ENCODE measurements at places on chromosomes 3 and 15. TPM values are rescaled to one million over a fixed set of nuclear protein-coding genes. Genes with fewer than 3 reads are reported as not detected.

HYAL3 gene
- total RNA-seq = 13.0 TPM

PCLAF gene
- total RNA-seq = 105 TPM

GRCh38 chr15:93527374-93528050 lies 438.5 kb upstream of the RGMA start:
- DNase-seq = no peak

ATP10A gene
- total RNA-seq = 0.03 TPM

GASK1A gene
- total RNA-seq = not detected

PRSS50 gene
- not detected for total RNA-seq

GRCh38 chr3:192940129-192940528 lies 22.5 kb upstream of the MB21D2 start:
- no peak for DNase-seq

EIF4E3 gene
- total RNA-seq = 3.9 TPM

DNA sequence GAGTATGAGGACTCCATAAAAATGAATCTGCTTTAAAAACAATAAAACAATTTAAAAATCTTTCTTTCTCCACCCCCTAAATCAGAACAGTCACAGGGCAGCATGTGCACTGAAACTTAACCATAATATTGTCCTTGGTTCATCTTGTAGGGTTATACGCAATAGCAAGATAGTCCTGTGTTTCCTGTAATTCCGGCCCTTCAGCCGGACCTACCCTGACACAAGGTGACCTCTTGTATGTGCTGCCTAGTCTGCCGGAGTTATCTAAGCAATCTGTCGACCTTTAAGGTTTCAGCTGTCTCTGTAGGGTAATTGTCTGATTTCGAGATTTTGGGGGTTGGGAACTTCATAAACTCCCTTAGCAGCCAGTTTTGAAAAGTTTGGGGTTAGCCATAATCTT lies 99.9 kb downstream of the DHX36 start:
- no peak for DNase-seq

GRCh38 chr3:122609798-122610559 lies 32.5 kb downstream of the PARP15 start:
- DNase-seq = no peak

TOPBP1 gene
- 31.9 TPM for total RNA-seq

GRCh38 chr3:78823859-78824258 lies 943.9 kb downstream of the ROBO1 start:
- DNase-seq = no peak

GRCh38 chr3:37183976-37184375 lies 9.6 kb upstream of the LRRFIP2 start:
- DNase-seq = no peak

GRCh38 chr3:24480497-24480896 lies 14.2 kb downstream of the THRB start:
- DNase-seq = no peak

GRCh38 chr3:169596126-169596525 lies 67.4 kb downstream of the MECOM start:
- DNase-seq = no peak

DNA sequence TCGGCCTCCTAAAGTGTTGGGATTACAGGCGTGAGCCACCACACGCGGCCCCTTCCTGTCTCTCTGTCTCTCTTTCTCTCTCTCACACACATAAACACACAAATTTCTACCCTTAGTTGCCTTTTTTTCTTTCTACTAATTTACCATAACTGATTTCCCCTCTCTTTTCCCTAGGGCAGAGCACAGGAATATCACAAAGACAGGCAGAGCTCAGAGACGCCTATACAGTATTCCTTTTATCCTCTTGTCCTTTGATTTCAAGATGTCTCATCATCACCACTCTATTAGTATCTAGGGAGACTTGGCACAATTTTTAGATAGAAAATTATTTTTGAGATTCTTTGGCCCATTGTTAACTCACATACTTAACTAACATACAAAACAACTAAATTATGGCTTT lies 25.8 kb upstream of the ST3GAL6 start:
- no peak for DNase-seq

FYCO1 gene
- total RNA-seq = 4.2 TPM

DNA sequence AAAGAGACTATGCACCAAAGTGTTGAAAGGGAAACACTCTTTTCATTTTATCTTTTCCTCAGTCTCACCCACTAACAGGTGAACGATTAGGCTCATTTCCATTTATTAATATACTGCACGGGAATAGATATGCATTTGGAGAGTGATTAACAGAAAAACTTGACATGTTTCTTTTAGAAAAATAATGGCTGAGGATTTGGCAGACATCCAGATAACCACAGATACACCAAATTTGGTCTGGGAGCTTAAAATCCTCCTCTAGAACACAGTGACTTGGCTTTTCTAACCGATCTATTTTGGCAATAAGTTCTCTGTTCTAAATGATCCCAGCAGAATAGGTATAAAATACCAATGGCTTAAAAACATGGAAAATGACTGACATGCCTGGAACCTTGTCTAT lies 459.3 kb upstream of the SGO1 start:
- DNase-seq = no peak

- no peak for DNase-seq
Observed at GRCh38 chr3:39434574-39434973, 28.1 kb downstream of the RPSA start.

AADAC gene
- 7.8 TPM for total RNA-seq

HDGFL3 gene
- 61.2 TPM for total RNA-seq

- no peak for DNase-seq
Observed at GRCh38 chr3:70261283-70261682, 51.2 kb downstream of the MDFIC2 start.

GRCh38 chr3:123749711-123750110 lies 134.4 kb downstream of the MYLK start:
- no peak for DNase-seq

NR1I2 gene
- total RNA-seq = 0.12 TPM

GRCh38 chr3:180036092-180036670 lies 556 bp downstream of the PEX5L start:
- DNase-seq = no peak

- no peak for DNase-seq
Observed at GRCh38 chr3:14357463-14357862, 44.9 kb upstream of the SLC6A6 start.

GRCh38 chr3:71723452-71724170 lies 1.6 kb downstream of the EIF4E3 start:
- DNase-seq = no peak

DNA sequence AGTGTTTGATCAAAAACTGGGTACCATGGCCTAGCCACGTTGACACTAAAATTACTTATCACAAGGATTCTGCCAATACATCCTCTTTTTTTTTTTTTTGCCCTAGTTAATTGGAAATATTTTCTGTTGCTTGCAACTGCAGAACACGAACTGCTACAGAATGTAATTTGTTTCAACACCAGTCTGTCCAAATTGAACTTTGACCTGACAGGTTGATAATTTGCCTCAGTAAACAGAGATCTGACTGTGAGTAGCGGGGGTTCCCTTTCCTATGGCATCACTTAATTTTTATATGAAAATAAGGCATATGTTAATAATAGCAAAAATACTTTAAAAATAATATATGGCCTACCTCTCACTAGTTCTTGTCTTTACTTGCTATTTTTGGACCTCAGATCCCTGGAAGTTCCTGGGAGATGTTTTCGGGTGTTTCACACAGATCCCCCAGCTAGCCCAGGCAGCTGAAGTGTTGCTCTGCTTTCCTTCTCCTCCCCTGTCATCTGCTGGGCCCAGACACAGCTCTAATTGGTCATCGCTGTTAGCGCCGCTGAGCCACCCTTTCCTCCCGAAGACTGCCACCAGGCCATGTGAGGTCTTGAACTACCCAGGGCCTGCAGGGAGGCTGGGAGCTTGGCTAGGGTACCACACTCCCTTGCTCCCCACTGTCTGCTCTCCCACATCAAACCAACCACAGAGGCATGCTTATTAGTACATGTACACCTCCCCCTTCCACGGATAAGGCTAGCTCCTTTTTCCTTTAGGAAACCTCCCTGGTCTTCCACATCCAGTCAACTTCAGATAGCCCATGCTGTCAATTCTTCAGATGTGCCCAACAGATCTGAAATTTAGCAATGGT lies 89.8 kb upstream of the RNF7 start:
- no peak for DNase-seq

DNA sequence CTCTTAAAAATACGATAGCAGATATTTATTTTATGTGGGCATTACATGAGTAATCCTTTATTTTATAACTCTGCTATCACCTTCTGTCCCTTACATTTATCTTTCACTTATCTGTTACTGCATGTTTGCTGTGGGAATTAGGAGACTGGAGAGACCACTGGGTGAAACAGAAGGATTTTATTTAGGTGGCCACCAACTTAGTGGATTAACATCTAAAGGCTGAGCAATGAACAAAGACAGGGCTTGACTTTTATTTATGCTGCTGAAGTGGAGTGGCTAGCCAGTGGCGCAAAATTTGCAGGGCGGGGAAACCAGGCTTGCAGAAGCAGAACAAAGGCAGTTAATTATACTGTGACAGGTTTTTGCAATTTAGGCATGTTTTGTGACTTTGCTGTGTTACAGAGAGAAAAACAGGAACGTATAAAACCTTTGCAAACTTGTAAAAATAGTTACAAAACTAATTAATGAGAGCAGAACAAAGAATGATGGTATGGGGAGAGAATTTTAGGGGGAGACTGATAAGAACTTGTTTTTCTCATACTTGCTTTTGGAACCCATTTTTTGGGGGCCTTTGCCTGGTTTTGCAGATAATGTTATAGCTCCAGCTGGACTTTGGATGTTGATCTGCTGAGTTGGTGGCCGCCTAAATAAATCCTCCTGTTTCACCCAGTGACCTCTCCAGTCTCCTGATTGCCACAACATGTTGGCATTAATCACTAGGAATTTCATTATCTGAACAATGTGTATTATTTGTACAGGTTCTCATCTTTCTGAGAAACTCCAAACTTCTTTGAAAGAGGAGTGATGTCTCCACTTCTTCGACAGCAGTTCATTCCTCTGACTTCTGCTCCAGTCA lies 18.0 kb downstream of the KLHL24 start:
- DNase-seq = no peak

DNA sequence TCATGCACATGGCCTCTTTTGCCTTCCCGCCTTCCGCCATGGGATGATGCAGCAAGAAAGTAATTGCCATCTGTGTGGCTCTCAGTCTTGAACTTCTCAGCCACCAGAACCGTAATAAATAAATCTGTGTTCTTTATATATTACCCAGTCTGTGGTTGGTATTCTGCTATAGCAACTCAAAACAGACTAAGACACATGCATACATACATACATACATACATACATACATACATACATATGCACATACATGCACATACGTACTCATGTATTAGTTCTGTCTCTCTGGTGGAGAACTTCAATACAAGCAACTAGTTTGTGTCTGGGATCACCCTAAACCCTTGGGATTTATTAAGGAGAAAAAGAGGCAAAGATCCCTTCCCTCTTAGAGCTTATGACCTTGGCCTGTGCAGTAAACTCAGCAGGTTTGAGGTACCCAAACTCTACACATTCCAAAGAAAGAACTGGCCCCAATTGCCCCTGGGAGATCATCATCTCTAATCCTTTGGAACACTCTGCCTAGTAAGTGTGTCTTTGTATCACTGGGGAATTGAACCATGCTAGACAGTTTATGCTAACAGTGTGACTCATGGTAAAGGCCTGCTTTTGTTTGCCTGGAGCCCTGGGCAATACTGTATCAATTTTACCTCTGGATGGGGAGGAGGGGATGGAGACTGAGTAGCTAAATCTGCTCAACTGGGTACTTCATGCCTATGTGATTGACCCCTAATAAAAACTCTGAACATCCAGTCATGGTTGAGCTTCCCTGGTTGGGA lies 115.6 kb upstream of the LMCD1 start:
- no peak for DNase-seq

DNA sequence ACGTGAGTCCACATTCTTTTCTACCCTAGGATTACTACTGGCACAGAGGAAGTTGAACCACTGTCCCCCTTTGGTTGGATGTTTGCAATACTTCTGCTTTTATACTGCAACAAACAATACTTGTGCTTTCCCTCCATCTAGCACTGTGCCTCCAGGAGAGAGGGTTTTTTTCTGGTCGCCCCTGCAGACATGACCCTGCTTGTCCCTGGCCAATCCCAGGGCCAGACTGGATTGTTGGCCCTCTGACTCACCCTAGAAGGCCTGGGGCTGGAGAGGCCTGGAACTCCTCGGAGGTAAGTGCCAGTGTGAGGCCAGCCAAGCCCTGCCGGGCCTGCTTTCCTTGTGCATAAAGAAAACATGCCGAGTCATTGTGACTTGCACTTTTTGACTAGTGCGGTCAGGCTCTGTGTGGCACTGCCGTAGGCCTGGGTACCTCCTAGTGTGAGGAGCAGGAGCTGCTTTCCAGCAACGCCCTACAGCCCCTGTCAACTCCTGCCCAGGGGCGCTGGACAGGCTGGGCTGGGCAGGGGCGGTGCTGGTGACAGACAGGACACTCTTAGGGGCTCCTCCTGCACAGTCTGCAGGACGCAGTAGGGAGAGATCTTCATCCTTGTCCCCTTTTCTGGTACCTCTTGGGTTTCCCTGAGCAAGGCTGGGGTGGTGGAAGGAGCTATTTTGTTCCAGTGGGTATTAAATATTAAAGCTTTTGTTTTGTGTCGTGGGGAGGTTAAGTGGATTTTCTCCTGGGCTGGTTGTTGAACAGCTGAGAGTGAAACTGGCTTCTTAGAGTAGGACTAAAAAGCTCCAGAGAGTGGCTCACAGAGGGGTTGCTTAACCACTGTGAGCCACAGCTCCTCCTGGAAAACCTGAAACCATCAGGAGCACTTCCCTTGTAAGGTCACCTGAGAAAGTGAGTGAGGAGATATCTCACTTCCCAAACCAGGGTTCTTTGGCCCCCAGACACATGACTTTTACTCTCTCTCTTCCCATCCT lies 14.4 kb upstream of the TKT start:
- peak; percentile 99 for DNase-seq

DNA sequence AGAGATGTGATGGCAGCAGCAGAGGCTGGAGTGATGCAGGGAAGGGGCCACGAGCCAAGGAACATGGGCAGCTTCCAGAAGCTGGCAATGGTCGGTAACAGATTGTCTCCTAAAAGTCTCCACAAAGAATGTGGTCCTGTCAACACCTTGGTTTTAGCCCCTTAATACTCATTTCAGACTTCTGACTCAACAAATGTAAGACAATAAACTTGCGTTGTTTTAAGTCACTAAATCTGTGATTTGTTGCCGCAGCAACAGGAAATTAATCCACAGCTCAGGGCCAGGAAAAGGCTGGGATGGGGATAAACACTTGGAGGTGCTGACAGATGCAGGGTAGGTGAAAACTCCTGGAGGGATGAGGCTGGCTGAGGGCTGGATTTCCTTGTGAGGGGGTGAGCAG lies 69.9 kb downstream of the OXNAD1 start:
- DNase-seq = no peak

MYH15 gene
- 0.14 TPM for total RNA-seq

- DNase-seq = peak; percentile 6
Observed at GRCh38 chr3:65751123-65751700, 287.5 kb downstream of the MAGI1 start.

- no peak for DNase-seq
Observed at GRCh38 chr3:16456784-16457415, 56.6 kb downstream of the RFTN1 start.

DLEC1 gene
- total RNA-seq = not detected

- DNase-seq = no peak
Observed at GRCh38 chr3:172065527-172065926, 26.1 kb downstream of the FNDC3B start.

FOXB1 gene
- total RNA-seq = 0.09 TPM

SPTSSB gene
- not detected for total RNA-seq

LRRC3B gene
- not detected for total RNA-seq

GRCh38 chr3:37054370-37054769 lies 61.1 kb downstream of the MLH1 start:
- DNase-seq = no peak

ACTC1 gene
- total RNA-seq = 0.07 TPM

PXK gene
- total RNA-seq = 28.3 TPM

ITIH4 gene
- total RNA-seq = 1.7 TPM

Measured in NCI-H460 (cell line).